ENCODE measurements at places on chromosomes 3 and 15.

DNA sequence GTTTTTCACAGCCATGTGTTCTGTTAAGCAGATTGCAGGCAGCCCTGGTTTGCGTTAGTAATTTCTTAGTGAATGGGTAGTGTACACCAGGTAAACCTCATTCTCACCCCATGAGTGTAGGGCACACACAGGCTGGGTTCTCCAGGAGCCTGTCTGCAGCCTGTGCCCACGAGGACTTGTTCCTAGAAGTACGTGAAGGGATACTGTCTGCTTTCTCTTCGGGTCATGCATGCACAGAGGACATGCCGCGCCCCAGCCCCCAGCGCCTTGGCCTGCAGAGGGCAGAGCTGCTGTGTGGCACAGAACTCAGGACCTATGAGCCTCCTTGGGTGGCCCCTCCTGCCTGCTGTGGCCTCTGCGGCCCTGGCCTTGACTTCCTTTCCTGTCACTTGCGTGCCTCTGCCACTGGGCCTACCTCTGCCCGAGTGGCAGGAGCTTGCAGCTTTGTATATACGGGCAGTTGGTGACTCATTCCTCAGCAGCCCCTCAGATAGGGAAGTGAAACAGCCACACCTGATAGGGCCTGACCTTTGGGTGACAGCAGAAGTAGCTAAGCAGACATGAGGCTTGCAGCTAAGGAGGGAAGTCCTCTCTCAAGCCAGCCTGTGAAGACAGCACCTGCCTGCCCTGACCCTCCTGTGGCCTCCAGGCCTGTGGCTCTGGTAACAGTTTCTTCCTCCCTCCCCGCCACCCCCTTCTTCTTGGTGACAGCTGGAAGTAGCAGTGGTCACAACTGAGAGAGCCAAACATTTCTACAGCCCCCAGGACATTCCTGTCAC is 19.5 kb downstream of the PPCDC start:
- peak; percentile 47 for DNase-seq

- DNase-seq, result peak; percentile 11
Observed at GRCh38 chr3:63580151-63580550, 72.3 kb upstream of the SNTN start.

GRCh38 chr15:98796685-98797357 is 148.5 kb downstream of the IGF1R start:
- no peak for DNase-seq

GRCh38 chr3:157700405-157700804 is 197.2 kb upstream of the VEPH1 start:
- DNase-seq, result no peak

DNA sequence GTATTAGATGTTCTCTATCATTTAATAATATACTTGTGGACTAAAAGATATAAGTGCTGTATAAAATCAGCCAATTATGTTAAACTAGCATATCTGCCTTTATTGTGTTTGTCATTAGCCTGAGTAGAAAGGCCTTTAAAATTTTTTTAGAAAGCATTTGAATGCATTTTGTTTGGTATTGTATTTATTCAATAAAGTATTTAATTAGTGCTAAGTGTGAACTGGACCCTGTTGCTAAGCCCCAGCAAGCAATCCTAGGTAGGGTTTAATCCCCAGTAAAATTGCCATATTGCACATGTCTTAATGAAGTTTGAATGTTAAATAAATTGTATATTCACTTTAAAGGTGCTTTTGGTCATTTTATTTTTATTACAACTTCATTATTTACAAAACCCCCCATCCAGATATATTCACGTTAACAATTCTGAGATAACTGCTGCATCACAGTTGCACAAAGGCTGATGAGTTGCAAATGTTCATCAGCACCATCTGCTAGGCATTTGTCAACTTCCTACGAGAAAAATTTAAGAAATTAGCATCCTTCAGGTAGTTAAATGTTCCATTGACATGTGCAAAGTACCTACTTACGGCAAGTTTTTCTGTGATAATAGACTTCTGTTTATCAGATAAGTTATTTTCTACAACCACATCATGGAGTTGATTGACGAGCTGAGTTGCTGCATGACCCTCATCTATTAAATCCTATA is 6.3 kb downstream of the EIF4A2 start:
- DNase-seq, result no peak

DNA sequence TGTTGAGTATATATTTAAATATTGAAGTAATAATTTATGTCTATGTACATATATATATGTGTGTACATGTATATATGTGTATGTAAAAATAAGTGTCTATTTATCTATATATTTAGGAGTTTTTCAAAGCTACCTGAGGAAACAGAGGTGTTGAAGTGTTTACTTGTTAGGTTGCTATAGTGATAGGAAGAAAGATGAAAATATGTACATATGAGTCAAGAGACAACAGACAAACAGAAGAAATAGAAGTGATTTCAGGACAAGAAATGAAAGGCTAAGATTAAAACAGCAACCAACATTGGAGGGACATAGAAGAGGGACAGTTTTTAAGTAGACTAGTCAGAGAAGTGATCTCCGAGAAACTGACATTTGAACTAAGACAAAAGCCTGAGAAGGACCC is 11.1 kb downstream of the IL1RAP start:
- DNase-seq, result no peak

DNA sequence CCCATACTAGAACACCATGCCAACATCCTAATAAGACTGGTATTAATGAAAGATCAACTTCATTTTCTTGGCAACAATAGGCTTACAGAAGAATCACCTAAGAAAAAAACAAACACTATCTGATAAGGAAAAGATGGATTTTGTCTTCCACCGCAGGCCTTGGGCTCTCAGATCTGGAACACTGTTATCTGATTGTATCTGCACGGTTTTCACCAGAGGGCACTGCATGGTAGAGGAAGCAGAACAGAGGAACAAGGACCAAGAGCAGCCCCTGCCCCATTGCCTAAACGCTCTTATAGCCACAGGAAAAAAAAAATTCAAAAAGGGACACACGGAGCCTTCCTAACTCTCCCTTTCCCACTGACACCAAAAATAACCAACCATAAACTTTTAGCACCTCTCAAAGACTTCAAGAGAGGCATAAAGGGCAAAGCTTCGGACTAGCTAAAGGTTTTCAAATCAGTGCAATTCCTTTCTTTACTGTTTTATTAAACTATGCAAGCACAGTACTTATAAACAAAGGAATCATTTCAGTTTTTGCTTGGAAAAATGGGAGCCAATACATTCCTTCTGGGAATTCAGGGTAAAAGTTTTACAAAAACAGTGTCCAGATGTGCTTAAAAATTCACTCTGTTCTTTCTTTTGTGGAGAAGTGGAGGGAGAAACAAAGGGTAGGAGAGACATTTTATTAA is 23.3 kb downstream of the IL17RD start:
- no peak for DNase-seq

DNA sequence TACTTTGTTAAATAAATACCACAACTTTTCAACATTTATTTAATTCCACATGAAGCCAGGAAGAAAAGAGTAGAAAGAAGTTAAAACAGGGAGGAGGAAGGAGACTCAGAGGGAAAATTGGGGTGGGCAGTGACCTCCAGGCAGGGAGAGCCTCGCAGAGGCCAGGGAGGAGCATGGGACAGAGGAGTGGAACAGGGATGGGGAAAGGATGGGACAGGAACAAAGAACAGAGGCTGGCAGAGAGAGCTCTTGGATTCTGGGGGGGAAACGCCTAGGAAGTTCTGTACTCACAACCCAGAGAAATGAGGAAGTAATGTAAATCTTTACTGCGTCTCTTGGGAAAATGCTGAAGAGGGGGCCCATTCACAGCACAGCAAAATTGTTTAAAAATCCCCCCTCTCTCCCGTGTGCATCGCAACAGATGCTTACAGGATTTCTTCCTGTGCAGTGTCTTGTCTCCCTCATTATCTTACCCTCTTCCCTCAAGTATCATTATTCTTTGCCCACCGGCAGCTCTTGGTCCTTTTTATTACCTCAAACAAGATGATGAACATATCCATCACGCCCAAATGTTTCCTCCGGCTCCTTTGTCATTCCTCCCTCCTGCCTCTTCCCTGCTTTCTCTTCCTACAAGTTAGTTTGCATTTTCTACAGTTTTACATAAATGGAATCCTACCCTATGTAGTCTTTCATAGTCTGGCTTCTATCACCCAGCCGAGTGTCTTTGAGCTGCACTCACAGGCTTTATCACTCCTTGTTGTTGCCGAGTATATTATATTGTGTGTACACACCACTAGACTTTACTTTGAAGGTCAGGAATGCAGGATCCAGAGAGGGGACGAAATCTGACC is 65.5 kb downstream of the ARHGAP31 start:
- no peak for DNase-seq

DNA sequence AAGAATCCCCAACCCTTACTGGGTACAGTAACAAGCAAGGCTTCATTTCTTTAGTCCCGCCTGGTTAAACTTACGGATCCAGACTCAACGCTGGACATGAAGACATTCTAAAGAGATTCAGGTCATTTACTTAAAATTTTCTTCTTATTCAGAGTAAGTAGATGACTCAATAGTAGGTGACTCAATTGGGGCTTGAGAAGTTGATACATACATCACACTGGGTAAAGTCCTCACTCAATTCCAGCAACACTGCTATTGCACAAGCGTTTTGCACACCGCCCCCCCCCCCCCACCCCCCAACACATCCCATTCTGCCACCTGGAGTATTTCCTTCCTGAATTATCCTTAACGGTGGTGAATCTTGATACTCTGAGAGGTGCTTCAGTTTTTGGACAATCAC is 610.0 kb downstream of the FOXP1 start:
- DNase-seq, result no peak

DNA sequence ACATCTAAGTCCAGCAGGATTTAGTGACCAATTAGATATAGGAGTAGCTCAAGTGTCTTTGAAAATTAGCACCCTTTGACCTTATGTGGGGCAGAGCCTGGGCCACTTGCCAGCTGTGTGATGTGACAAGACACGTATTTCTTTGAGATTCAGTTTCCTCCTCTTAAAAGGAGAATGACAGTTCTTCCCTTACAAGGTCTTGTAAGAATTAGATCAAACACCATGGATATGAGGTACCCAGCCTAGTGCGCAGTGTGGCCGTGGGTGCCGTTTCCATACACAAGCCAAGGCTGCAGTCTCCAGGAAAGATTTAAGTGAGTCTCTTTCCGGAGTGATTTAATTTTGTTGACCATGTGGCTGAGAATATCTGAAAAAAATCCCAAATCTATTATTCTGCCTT is 46.3 kb downstream of the ARHGAP31 start:
- no peak for DNase-seq

GRCh38 chr15:51718219-51718618 is 19.2 kb downstream of the LYSMD2 start:
- DNase-seq, result peak; percentile 41

GRCh38 chr3:45549961-45550360 is 44.6 kb upstream of the LIMD1 start:
- no peak for DNase-seq

DNA sequence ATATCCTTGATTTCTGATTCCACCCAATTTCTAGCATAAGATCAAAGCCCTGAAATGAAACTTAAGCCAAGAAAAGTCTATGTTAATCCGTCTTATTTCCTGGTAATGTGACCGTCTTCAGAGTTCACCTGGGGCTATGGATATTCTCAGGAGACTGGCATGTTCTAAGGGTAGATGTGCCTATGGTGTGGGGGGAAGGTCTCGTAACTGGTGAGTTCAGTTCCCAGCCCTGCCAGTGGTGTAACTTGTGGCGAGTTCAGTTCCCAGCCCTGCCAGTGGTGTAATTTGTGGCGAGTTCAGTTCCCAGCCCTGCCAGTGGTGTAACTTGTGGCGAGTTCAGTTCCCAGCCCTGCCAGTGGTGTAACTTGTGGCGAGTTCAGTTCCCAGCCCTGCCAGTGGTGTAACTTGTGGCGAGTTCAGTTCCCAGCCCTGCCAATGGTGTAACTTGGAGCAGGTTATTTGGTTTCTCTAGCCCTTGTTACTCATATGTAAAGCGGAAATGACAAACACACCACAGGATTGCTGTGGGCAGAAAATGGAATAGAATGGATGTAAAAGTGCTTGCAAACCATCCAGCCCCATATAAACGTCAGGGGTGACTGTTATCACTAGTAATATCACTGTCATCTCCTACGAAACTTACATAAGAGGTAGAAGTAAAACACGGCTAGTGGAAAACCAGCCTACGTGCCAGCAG is 30.4 kb downstream of the SLC51A start:
- DNase-seq, result no peak

- no peak for DNase-seq
Observed at GRCh38 chr3:89256395-89256794, 149.0 kb downstream of the EPHA3 start.

GRCh38 chr3:100963041-100963440 is 30.2 kb downstream of the ABI3BP start:
- no peak for DNase-seq

DNA sequence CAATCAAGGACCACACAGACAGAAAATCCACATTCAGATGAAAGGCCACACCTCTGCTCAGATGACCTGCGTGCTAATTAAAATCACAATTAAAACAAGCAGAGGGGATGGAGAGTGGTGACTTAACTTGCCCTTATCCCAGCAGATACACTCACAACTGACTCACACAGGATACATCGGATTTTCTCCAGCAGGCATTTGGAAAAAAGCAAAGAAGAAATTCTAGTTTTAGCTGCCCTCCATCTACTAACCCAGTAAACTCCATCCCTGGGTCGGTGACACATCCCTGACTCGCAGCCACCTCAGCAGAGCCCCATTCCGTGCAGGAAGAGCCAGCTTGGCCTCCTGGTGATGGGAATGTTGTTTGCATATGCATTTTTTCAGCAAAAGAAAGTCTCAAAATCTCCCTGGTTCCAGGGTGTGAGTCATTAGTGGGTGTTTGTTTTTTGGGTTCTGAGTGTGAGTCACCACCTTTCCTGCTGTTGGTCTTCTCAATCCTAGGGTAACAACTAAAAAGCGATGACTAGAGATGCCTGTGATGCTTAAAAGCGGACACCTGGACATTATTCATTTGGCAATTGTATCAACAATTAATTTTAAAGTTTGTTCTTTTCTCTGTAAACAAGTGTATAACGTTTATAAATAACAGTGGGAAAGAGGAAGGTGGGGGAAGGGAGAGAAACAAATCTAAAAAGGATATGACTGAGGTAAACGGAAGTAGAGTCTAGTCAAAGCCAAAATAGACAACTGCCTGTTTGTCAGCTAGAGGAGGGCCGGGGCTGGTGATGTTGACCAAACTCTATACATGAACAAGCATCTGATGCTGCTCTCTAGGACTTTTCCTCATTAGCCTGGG is 49.8 kb upstream of the SLC4A7 start:
- peak; percentile 95 for DNase-seq

- DNase-seq, result no peak
Observed at GRCh38 chr3:28019740-28020139, 221.7 kb upstream of the CMC1 start.

DNA sequence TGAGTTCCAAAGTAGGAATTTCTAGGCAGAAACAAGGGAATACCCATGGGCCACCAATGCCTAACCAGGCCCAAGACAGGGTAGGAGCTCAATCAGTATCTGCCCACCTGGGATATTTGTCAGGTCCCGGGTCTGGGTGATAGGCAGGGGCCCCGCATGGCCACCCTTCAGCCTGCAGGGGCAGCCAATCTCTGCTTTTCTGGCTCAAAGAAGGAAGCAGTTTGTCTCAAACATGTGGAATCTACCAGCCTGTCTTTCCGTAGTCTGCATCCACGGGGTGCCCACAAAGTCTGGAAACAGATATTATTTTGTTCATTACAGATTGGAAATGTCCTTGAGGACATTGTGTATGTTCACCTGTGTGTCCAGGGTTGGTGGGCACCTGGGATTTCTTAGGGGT is 56.2 kb downstream of the CEMIP start:
- DNase-seq, result peak; percentile 4
